Muscle of leg (tissue), 16 donors: ENCODE measurements at places on chromosomes 7 and 10. TPM values are rescaled to one million over a fixed set of nuclear protein-coding genes. Genes with fewer than 3 reads are reported as not detected.
A peak's percentile ranks its signal among the peaks of the same experiment; 100 is the strongest.

SEMA3C gene
- 270 TPM for total RNA-seq

CCL26 gene
- 0.84 TPM for total RNA-seq

SYT15B gene
- 0.27 TPM for total RNA-seq

ZNF248 gene
- total RNA-seq = 17.2 TPM

UPK3BL2 gene
- 2.8 TPM for total RNA-seq

DNA sequence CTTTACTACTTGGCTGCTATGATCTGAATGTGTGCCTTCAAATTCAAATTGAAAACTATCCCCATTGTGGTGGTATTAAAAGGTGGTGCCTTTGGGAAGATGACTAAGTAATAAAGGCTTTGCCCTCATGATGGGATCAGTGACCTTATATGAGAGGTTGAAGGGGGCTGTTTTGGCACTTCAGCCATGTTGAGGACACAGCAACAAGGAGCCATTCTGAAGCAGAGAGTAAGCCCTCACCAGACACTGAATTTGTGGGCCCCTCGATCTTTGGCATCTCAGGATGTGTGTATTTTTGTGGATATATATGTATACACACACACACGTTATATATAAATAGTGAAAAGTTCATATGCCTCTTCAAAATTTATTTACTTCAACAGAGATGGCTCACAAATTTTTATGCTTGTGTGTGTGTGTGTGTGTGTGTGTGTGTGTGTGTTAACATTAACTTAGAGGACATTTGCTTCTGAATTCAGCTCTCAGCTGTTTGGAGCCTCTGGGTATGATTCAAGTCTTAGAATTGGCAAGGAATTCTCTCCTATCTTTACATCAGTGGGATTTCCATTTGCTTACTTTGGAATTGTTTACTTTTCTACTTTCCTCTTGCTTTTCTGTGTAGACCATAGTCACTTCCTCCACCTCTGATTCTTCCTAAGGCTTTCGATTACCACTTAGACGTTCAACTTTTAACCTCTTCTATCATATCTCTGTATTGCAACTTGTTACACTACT is 66.6 kb downstream of the MAGI2 start:
- no peak overlapping the region for H3K4me3 ChIP-seq
- no peak overlapping the region for H3K27ac ChIP-seq

DNA sequence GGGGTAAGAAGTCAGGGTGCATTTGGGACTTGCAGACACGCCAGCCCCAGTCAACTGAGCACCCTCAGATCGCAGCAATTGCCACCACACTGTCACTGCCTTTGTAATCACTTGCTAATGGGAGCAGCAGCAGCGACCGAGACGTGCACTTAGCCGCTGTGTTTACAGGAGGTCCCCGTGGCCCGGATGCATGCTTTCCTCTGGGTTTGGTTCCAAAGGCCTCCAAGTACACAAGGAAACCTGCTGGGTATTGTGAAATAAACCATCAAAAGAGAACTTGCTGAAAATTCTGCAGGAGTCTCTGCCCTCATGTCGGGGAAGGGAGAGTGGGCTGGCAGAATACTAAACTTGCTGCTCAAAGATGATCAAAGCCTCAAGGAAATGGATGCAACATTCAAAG is 341.7 kb downstream of the DNAJB6 start:
- no peaks in the 10 kb centered on the region for H3K36me3 ChIP-seq
- no peak for DNase-seq
- H3K27ac ChIP-seq = no peak overlapping the region

GRCh38 chr10:116430288-116430687 is 2.6 kb downstream of the PNLIPRP3 start:
- H3K4me3 ChIP-seq = no peak overlapping the region
- DNase-seq = no peak
- H3K27ac ChIP-seq = no peak overlapping the region
- H3K36me3 ChIP-seq = no peaks in the 10 kb centered on the region

- no peak for DNase-seq
- H3K27ac ChIP-seq = no peak overlapping the region
- H3K4me3 ChIP-seq = no peak overlapping the region
Measured at GRCh38 chr7:108406222-108406890, 49.9 kb downstream of the NRCAM start.

DNA sequence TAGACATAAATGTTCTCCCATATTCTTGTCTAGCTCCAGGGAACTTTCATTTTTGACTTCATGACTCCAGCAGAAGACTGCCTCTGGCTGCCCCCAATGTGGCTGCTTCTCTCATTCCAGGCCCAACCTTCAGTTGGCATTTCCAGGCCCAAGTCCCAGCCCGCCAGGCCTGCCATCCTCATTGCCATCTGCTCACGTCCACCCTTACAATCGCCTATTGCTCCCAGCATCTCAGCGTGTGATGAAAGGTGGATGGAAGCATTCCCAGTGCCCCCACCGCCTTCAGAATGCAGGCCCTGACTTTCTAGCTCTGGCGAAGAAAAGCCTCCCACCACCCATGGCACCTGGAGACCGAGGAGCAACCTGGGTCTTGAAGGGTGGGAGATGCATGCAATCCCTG is 132.1 kb upstream of the LANCL2 start:
- no peak for DNase-seq
- peaks cover 2% of the 10 kb centered on the region for H3K4me1 ChIP-seq
- H3K4me3 ChIP-seq = no peak overlapping the region
- no peaks in the 10 kb centered on the region for H3K36me3 ChIP-seq

DNA sequence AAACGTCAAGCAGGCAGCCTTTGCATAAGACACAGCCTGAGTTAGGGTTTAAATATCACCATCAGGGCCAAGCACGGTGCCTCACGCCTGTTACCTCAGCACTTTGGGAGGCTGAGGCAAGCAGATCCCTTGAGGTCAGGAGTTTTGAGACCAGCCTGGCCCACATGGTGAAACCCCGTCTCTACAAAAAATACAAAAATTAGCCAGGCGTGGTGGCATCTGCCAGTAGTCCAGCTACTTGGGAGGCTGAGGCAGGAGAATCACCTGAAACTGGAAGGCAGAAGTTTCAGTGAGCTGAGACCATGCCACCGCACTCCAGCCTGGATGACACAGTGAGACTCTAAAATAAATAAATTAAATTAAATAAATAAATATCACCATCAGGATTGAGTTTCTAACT is 33.0 kb downstream of the SRPK2 start:
- H3K27ac ChIP-seq = no peak overlapping the region
- peaks cover 39% of the 10 kb centered on the region for H3K4me1 ChIP-seq
- no peak overlapping the region for H3K4me3 ChIP-seq
- no peaks in the 10 kb centered on the region for H3K36me3 ChIP-seq
- DNase-seq = no peak
- H3K27me3 ChIP-seq = no peaks in the 10 kb centered on the region

DNA sequence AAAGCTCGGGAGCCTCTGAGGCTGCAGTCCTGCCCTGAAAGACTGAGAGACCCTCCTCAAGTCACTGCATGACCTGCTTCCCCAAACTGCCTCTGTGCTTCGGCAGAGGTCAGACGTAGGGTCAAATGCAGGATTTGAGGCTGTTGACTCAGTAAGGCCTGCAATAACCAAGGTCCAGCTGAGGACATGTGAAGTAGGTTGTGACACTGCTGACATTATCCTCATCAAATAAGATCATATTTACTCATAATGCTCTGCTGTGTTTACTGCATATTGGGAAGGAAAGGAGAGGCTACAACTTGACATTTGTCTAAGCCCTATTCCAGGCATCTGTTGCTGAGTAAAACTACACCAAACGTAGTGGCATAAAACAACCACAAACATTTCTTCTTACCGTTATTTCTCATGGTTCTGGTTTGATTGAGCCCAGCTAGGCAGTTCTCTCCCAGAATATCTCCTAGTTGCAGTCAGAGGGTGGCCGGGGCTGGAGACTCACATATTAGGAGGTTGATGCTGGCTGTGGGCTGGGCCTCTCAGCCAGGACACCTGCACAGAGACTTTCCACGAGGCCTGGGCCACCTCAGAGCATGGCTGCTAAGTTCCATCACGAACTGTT is 122.1 kb upstream of the STK17A start:
- H3K4me1 ChIP-seq = peaks cover 30% of the 10 kb centered on the region
- peak overlapping the region; percentile 87 for H3K27ac ChIP-seq
- no peaks in the 10 kb centered on the region for H3K27me3 ChIP-seq
- no peak overlapping the region for H3K4me3 ChIP-seq

- no peak overlapping the region for H3K4me3 ChIP-seq
- H3K4me1 ChIP-seq = no peaks in the 10 kb centered on the region
- H3K27me3 ChIP-seq = no peaks in the 10 kb centered on the region
- H3K36me3 ChIP-seq = no peaks in the 10 kb centered on the region
- no peak for DNase-seq
Measured at GRCh38 chr10:87674943-87675342, 15.3 kb downstream of the PAPSS2 start.

- DNase-seq = peak; percentile 3
- no peak overlapping the region for H3K4me3 ChIP-seq
- no peak overlapping the region for H3K27ac ChIP-seq
- H3K36me3 ChIP-seq = no peaks in the 10 kb centered on the region
Measured at GRCh38 chr7:136925556-136925955, 57.1 kb downstream of the CHRM2 start.

- H3K4me3 ChIP-seq = no peak overlapping the region
- H3K27me3 ChIP-seq = peaks cover 2% of the 10 kb centered on the region
- no peak for DNase-seq
- no peaks in the 10 kb centered on the region for H3K4me1 ChIP-seq
- no peak overlapping the region for H3K27ac ChIP-seq
Measured at GRCh38 chr10:17819836-17820235, 10.7 kb downstream of the MRC1 start.

DNA sequence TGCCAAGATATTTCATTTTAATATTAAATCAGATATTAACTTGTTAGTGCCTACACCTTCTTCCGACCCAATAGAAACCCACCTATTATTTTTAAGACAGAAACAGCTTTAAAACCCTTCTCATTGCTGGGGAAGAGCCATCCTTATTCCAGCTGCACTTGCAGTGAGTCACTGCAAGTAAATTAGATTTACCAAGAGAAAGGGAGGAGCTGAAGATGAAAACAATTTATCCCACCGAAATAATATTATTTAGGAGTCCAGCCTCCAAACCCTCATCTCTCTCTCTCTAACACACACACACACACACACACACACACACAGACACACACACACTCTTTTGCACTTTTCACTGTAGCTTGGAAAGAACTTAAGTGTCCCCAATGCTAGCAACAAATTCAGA is 26.9 kb downstream of the TWIST1 start:
- no peak overlapping the region for H3K27ac ChIP-seq
- H3K4me3 ChIP-seq = no peak overlapping the region
- no peaks in the 10 kb centered on the region for H3K27me3 ChIP-seq
- no peaks in the 10 kb centered on the region for H3K4me1 ChIP-seq

DNA sequence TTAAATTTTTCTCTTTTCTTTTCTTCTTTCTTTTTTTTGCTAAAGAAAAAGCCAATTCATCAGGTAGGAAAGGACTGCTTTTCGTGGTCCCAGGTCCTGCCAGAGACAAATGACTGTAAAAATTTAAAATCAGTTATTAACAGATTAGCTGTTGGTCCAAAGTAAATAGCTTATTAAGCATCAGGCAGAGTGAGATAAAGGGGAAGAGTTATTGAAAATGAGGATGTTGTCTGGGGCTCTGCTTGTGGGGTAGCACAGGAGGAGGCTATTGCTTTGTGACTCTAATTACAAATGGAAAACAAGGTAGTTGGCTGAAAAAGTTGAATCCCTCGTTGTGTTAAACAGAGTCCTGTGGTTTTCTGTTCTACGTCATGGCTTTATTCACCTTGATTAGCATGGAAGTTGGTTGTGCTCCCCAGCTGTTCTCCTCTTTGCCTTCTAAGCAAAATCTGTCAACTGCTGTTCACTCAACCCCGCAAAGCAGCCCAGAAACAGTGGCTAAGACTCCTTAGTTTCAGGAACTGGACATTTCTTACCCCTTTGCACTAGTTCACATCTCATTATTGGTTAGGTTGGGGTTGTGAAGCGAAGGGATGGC is 128.9 kb downstream of the SNX10 start:
- no peaks in the 10 kb centered on the region for H3K4me1 ChIP-seq
- no peak overlapping the region for H3K4me3 ChIP-seq
- no peaks in the 10 kb centered on the region for H3K27me3 ChIP-seq
- no peaks in the 10 kb centered on the region for H3K36me3 ChIP-seq

GRCh38 chr7:77309714-77310220 is 106.4 kb downstream of the GSAP start:
- peaks cover 20% of the 10 kb centered on the region for H3K4me1 ChIP-seq
- no peaks in the 10 kb centered on the region for H3K36me3 ChIP-seq
- H3K27me3 ChIP-seq = no peaks in the 10 kb centered on the region

DNA sequence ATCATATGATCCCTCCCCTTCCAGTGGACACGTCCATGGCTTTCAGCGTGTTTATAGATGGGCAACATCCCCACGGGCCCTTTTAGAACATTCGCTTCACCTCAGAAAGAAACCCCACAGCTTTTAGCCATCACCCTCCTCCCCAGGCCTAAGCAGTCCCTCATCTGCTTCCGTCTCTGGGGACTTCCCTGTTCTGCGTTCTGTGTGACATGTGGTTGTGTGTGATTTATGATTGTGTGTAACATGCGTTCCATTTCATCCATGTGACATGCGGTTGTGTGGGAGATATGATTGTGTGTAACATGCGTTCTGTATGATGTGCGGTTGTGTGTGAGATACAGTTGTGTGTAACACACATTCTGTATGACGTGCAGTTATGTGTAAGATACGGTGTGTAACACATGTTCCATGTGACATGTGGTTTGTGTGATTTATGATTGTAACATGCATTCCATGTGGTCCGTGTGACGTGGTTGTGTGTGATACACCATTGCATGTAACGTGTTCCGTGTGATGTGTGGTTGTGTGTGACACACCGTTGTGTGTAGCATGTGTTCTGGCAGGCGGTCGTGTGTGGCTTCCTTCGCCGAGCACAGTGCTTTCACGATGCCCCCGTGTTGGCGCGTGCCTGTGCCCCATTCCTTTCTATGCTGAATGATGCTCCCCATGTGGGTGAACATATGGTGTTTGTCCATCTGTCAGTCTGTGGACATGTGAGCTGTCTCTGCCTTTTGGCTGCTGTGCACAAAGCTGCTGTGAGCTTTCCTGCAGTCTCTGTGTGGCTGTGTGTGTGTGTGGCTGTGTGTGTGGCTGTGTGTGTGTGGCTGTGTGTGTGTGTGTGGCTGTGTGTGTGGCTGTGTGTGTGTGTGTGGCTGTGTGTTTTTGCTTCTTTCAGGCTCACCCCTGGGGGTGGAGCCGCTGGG is 26.2 kb downstream of the PWWP2B start:
- DNase-seq = peak; percentile 80
- H3K27me3 ChIP-seq = no peaks in the 10 kb centered on the region
- H3K36me3 ChIP-seq = no peaks in the 10 kb centered on the region
- H3K4me3 ChIP-seq = no peak overlapping the region
- H3K27ac ChIP-seq = peak overlapping the region; percentile 91
